NCI-H187 (cell line): ENCODE measurements at places on chromosomes 13 and 19.

GRCh38 chr13:105552078-105552477, 983.4 kb downstream of the EFNB2 start:
- no peak for DNase-seq

DNA sequence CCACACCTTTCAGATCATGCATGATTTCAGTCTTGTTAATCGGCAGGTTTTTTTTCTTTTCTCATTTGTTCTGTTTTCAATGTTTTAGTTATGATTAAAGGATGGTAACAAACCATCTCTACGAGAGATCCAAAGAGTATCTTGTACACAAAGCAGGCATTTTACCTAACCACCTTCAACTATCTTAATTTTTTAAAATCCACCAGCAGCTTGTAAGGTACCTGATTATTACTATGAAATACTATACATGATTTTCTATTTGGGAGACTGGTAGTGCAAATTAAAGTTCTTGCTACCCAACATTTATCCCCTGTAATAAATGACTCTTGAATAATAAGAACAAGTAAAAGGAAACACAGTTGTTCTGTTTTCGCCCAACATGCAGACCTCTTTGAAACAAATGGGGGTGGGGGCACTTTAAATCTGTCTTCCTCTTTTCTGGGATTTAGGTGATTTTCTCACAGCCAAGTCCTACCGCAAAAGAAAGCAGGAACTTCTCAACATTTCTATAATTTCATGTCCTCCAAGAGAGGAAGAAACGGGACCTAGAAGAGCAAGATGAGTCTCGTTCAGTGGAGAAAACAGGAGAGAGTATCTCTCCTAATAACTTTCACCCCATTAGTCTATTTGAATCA, 3.6 kb downstream of the POU4F1 start:
- no peak for DNase-seq

DNA sequence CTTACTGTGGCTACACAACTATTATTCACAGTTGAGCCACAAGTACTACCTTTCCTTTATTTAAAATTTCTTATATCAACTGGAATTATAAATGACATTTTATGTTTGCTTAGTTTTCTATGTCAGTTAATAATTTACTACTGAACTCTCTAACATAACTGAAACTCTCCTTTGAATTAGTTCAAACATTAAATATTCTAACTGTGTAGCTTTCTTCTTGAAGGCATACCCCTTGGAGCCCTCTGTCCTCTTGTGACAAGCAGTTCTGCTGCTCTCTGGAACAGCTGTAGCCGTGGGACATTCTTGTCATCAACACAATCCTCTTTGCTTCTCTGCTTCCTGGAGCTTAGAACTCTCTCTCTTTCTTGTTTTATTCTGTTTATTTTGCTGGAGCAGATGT, 244.8 kb downstream of the NHLRC3 start:
- no peak for DNase-seq

- no peak for DNase-seq
Observed at GRCh38 chr13:30593001-30593400, 24.7 kb upstream of the USPL1 start.

- no peak for DNase-seq
Observed at GRCh38 chr19:56678205-56678604, 6.6 kb upstream of the ZNF835 start.

DNA sequence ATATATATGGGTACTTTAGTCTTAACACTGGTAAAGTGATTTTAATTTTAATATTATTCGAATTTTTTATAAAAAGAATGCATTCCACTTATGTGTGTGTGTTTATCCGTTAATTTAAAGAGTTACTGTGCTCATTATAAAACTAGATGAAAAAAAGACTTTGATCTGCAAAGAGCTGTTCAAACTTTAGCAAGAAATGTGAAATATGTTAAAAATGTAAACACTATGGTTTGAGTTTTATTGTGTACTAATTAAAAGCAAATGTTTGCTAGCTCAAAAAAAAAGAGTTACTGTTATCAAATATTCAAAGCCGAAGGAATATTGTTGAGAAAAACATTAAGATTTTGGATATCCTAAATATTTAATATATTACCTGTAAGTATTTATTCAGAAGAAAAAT, 34.5 kb downstream of the UFM1 start:
- no peak for DNase-seq

DNA sequence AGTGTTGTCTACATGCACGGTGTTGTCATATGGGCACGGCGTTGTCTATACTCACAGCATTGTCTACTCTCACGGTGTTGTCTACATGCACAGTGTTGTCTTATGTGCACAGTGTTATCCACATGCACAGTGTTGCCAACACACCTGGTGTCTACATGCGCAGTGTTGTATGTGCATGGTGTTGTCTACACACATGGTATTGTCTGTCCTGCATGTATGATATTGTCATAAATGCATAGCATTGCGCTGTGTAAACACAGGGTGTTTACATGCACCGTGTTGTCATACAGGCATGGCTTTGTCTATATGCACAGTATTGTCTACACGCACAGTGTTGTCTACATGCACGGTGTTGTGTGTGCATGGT, 6.8 kb downstream of the ADPRHL1 start:
- no peak for DNase-seq
